ENCODE measurements at places on chromosomes 6 and 20. TPM values are rescaled to one million over a fixed set of nuclear protein-coding genes. Genes with fewer than 3 reads are reported as not detected.

The CST2 gene
- total RNA-seq, result not detected

The EDN1 gene
- 2.8 TPM for total RNA-seq

The C6orf163 gene
- 0.59 TPM for total RNA-seq

The ILRUN gene
- total RNA-seq, result 44.1 TPM

The NINL gene
- 9.5 TPM for total RNA-seq

The BEND3 gene
- 5.5 TPM for total RNA-seq

The KHDC1 gene
- total RNA-seq, result 3.0 TPM

The TMEM14A gene
- 38.0 TPM for total RNA-seq

The SAMD10 gene
- total RNA-seq, result 2.4 TPM

The FAM8A1 gene
- 24.1 TPM for total RNA-seq

The OPN5 gene
- not detected for total RNA-seq

The WFDC12 gene
- not detected for total RNA-seq

The ENPP4 gene
- 0.74 TPM for total RNA-seq

The ADGB gene
- not detected for total RNA-seq

The KIAA1755 gene
- 0.65 TPM for total RNA-seq

The IL17A gene
- total RNA-seq, result not detected
